Stimulated activated CD4-positive, alpha-beta T cell treated with anti-CD3 and anti-CD28 coated beads, Interleukin-15, amount 100 ng/mL, for 48 hours (primary cell): ENCODE measurements at places on chromosomes 3 and 15.

- DNase-seq = no peak
These were observed 19.3 kb downstream of the SCAANT1 start for GRCh38 chr3:63892773-63893352.

DNA sequence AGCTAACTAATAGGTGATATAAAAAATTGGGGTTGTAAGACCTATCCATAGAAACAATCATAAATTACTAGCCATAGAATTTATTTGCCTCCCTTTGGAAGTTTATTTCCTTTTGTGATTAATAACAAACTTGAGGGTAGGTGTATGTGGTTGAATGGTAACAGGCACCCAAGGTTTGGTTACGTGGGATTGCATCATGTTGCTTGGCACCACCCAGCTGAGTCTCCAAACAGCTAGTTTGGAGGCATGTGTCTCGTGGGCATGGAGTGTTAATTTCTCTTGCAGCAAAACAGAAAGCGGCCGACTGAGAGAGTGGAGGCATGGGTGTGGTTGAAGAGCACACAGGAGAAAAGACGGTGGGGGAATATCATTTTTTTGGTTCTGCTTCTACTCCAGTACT is 441.4 kb downstream of the CNTN4 start:
- DNase-seq = no peak

- DNase-seq = no peak
These were observed 499.5 kb upstream of the PROK2 start for GRCh38 chr3:72284471-72284870.

DNA sequence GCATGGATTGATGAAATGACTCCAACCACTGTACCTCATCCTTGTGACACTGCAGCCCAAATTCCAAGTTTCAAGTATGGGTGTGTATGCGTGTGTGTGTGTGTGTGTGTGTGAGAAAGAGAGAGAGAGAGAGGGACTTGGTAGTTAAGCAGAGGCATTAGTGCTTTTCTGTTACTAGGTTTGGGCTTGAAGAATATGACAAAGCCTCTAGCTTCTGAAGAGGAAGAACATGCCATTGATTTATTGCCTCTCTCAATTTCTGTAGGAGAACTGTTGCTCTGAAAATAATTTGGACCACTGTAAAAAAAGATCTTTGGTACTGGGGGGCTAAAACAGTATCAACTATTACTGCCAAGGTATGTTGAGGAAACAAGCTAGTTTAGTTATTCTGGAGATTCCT is 139.2 kb downstream of the AQP9 start:
- no peak for DNase-seq

GRCh38 chr3:61645148-61645547 is 83.8 kb downstream of the PTPRG start:
- no peak for DNase-seq
